ENCODE measurements at places on chromosomes 4 and X. TPM values are rescaled to one million over a fixed set of nuclear protein-coding genes. Genes with fewer than 3 reads are reported as not detected.

INTU gene
- not detected for total RNA-seq

DNA sequence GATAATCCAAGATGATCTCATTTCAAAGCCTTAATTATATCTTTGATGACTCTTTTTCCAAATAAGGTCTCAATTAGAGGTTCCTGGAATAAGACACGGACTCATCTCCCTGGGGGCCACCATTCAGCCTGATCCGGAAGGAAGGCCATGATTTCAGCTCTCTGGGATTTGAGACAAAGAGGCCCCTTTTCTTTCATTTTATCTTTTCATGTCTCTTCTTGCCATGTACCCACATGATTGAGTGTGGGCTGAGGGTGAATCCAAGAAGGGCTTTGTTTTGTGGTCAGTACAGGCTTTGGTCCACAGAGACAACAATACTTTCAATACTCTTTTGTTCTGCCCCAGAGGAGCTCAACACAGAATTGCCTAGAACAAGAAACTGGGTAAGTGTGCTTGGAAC lies 261.2 kb downstream of the TRIML1 start:
- no peak for DNase-seq

DNA sequence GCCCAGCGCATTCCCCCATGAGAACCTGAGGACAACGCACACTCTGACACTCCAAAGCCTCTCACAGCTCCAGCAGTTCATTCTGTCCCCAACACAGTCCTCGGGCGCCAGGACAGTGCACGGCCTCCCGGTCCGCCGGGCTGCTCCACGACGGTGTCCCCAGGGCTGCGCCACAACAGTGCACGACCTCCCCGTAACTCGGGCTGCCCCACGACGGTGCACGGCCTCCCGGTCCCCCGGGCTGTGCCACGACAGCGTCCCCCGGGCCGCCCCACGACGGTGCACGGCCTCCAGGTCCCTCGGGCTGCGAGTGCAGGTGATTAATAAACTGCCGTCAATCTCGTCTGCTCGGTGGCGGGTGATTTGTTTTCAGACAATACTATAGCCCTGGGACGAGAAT lies 585.1 kb upstream of the FRG1 start:
- no peak for DNase-seq

DNA sequence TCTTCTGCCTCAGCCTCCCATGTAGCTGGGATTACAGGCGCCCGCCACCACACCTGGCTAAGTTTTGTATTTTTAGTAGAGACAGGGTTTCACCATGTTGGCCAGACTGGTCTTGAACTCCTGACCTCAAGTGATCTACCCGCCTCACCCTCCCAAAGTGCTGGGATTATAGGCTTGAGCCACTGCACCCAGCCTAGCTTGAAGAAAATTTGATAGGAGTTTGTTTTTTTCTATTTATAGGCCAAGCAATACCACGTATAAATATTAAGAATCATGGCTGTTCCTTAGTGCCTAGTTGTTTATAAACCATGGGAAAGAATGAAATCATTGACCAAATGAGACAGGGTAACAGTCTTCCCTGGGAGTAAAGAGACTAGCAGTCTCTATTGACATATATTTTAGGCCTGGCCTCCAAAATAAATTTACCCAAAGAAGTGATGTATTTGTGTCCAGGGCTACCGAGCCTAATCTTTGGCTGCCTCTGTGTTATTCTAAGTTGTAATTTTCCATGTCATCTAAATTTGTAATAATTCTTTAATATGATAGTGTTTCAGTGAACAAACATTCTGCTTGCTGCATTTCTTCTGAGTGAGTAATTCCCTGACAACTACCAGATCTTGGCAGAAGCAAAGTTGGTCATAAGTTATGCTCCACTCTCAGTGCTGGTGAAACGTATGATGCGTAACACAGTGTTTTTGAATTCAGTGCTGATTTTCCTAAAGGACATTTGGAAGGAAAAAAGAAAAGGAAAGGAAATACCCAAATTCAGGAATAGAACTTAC lies 10.3 kb downstream of the PKD2 start:
- no peak for DNase-seq

DNA sequence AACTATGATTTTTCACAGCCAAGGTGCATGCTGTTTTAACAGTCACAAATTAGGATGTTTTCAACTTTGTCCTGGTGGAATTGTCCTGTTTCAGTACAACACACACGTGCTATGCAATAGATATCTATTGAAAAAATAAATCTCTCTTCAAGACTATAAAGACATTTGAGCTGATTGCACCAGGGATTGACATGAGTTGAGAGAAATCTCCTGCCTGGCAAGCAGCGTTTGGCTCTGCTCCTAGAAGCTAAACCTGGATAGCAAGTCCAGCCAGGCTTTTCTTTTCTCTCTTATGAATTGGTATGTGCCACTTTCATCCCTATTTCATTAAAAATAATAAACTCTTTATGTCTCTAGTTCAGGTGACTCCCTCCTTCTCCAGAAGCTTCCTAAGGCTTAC lies 16.6 kb upstream of the NPNT start:
- DNase-seq = no peak

Measured in Karpas-422 (cell line).